ENCODE measurements at places on chromosomes 7 and 10. TPM values are rescaled to one million over a fixed set of nuclear protein-coding genes. Genes with fewer than 3 reads are reported as not detected.
A peak's percentile ranks its signal among the peaks of the same experiment; 100 is the strongest.

DNA sequence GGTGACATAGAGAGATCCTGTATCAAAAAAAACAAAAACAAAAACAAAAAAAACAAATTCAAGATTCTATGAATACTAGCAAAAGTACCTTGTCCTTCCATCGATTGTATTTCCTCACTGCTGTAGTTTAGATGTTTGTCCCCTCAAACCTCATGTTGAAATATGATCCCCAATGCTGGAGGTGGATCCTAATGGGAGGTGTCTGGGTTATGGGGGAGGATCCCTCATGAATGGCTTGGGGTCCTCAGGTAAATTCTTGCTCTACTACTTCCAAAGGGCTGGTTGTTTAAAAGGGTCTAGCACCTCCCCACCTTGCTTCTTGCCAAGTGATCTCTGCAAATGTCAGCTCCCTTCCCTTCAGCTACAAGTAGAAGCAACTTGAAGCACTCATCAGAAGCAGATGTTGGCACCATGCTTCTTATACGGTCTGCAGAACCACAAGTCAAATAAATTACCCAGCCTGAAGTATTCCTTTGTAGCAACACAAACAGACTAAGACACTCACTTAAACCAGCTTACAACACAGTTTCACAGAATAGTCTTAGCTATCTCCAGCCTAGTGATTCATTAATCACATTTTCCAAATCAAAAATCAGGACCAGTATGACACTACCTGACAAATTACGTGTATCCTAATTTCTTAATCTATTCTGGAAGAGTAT is 20.7 kb downstream of the ABI1 start:
- peaks cover 67% of the 10 kb centered on the region for H3K4me1 ChIP-seq
- H3K27me3 ChIP-seq: no peaks in the 10 kb centered on the region
- peaks cover 23% of the 10 kb centered on the region for H3K36me3 ChIP-seq
- peak overlapping the region; percentile 48 for H3K27ac ChIP-seq
- DNase-seq: no peak

GRCh38 chr10:96701265-96701664 is 19.0 kb downstream of the PIK3AP1 start:
- DNase-seq: no peak
- H3K27me3 ChIP-seq: no peaks in the 10 kb centered on the region
- no peak overlapping the region for H3K4me3 ChIP-seq
- H3K4me1 ChIP-seq: peaks cover 3% of the 10 kb centered on the region
- no peak overlapping the region for H3K27ac ChIP-seq

GRCh38 chr7:3733541-3734140 is 432.6 kb downstream of the SDK1 start:
- peaks cover 1% of the 10 kb centered on the region for H3K36me3 ChIP-seq
- no peaks in the 10 kb centered on the region for H3K4me1 ChIP-seq
- H3K27me3 ChIP-seq: peaks cover 3% of the 10 kb centered on the region
- DNase-seq: no peak

- no peak overlapping the region for H3K27ac ChIP-seq
- no peaks in the 10 kb centered on the region for H3K36me3 ChIP-seq
- H3K4me3 ChIP-seq: no peak overlapping the region
Observed at GRCh38 chr10:75379212-75379724, 22.3 kb downstream of the ZNF503 start.

GRCh38 chr10:131312478-131312836 is 936 bp upstream of the TCERG1L start:
- no peaks in the 10 kb centered on the region for H3K36me3 ChIP-seq
- no peaks in the 10 kb centered on the region for H3K4me1 ChIP-seq
- no peak overlapping the region for H3K27ac ChIP-seq
- peaks cover 43% of the 10 kb centered on the region for H3K27me3 ChIP-seq

The AKR1D1 gene
- total RNA-seq: not detected

The NKX1-2 gene
- total RNA-seq: not detected

The EN2 gene
- not detected for total RNA-seq
